ENCODE measurements at places on chromosomes 13 and 19.
A peak's percentile ranks its signal among the peaks of the same experiment; 100 is the strongest.

GRCh38 chr19:39444598-39445195 lies 685 bp upstream of the SUPT5H start:
- peak; percentile 44 for DNase-seq

DNA sequence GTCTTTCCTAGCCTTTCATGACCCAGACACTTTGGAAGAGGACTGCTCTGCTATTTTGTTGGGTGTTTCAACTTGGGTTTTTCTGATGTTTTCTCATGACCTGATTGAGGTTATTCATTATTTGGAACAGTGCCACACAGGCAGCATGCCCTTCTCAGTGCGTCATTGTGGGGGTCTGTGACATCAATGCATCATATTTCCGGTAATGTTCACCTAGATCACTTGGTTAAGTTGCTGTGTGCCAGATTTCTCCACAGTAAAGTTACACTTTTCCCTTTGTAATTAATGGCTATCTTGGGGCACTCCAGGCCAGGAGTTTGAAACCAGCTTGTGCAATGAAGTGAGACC lies 124.4 kb downstream of the SIPA1L3 start:
- peak; percentile 95 for DNase-seq

DNA sequence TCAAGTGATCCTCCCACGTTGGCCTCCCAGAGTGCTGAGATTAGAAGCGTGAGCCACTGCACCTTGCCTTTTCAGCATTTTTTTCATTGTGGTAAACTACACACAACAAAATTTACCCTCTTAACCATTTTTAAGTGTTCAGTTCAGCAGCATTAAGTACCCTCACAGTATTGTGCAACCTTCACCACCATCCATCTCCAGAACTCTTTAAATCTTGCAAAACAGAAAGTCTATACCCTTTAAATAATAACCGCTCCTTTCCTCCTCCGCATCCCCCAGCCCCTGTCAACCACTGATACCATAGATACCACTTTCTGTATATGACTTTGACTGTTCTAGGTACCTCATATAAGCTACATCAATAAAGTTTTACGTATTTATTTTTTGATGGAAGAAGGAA lies 20.8 kb upstream of the CASP14 start:
- DNase-seq: no peak

- peak; percentile 79 for DNase-seq
These were observed 7.7 kb downstream of the PNMA8B start for GRCh38 chr19:46487802-46488445.

- no peak for DNase-seq
These were observed 6.4 kb upstream of the QTRT1 start for GRCh38 chr19:10694706-10695307.

GRCh38 chr13:27713767-27714166 lies 78.5 kb upstream of the GSX1 start:
- no peak for DNase-seq

- no peak for DNase-seq
These were observed 12.7 kb downstream of the SGTA start for GRCh38 chr19:2770055-2771013.

DNA sequence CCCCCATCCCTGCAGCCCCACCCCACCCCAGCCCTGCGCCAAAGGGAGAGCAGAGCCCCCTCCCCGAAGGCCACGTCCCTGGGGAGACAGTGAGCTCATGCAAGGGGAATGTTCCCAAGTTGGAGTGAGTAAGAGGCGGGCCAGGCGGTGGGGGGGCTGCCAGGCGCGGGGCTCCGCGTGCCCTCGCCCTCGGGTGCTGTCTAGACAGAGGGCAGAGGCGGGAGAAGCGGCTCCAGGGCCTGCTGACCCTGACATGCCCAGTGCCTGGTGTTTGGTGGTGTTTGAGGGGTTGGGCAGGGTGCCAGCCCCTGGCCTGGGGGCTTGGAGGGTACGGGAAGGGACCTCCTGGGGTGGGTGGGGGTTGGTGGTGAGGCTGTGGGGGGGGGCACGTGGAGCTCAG lies 1.0 kb downstream of the FSTL3 start:
- DNase-seq: peak; percentile 64

- DNase-seq: no peak
These were observed 39.6 kb downstream of the STK24 start for GRCh38 chr13:98537306-98537705.

- no peak for DNase-seq
These were observed 21.6 kb downstream of the GPR183 start for GRCh38 chr13:99285432-99286182.

DNA sequence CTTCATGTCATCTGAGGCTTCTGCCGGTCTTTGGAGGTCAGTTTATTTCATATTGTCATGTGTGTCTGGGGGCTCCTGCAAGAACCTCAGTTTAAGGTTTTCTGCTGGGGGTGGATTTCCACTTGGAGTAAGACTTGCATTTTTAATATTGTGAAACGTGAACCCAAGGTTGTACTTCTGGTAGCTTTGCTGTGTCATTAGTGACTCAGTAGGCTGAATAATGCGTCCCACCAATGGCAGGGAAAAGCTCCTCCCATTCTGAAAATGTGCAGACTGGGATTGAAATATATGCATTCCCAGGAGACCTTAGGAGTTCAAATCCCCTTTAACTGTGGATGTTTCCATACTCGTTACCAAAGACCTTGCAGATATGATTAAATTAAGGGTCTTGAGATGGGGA lies 46.2 kb downstream of the ING1 start:
- no peak for DNase-seq

- DNase-seq: no peak
These were observed 210.6 kb upstream of the NBEA start for GRCh38 chr13:34731486-34731885.

GRCh38 chr19:15926484-15926883 lies 7.8 kb downstream of the CYP4F11 start:
- DNase-seq: no peak

GRCh38 chr19:35462476-35462953 lies 14.5 kb downstream of the FFAR2 start:
- DNase-seq: no peak

GRCh38 chr19:49852631-49853126 lies 1.7 kb downstream of the PTOV1 start:
- no peak for DNase-seq

DNA sequence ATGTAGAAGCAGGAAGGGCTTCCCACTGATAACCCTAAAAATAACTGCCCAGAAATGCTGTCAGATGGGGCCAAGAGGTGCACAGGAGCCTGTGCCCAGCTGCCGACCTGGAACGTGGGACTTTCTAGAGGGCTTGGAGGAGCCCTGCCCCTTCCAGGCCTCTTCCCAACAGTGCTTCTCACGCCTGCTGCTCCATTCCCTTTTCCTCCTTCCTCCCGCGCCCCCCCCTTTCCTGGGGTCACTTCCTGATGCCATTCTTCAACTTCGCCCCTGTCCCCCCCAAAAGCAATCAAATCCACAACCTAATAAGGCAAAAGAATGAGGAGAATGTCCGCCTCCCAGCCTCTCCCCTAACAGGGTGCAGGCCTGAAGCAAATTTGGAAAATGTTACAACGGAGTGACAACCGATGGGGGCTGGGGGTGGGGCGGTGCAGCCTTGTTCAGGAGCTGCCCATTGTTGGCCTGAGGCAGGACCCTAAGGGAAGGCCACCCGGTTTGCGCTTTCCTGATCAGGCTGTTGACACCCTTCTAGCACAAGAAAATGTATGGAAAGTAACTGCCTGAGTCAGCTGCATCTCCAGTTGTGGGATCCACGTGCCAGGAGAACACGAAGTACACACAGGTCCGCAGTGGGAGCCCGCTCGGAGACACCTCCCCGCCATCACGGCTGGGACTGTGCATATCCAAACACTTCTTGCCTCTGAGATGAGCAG lies 18.7 kb downstream of the ACTN4 start:
- DNase-seq: peak; percentile 98

GRCh38 chr13:33547035-33547434 lies 261.5 kb upstream of the STARD13 start:
- DNase-seq: no peak

- DNase-seq: no peak
These were observed 293.6 kb downstream of the OXGR1 start for GRCh38 chr13:96700657-96701056.

GRCh38 chr13:102176846-102177245 lies 225.0 kb downstream of the FGF14 start:
- DNase-seq: no peak

GRCh38 chr13:86445206-86445605 lies 646.0 kb upstream of the SLITRK6 start:
- DNase-seq: no peak

- no peak for DNase-seq
These were observed 3.1 kb downstream of the SLC39A3 start for GRCh38 chr19:2736550-2737190.

- no peak for DNase-seq
These were observed 85.4 kb downstream of the FRY start for GRCh38 chr13:32117001-32117400.

DNA sequence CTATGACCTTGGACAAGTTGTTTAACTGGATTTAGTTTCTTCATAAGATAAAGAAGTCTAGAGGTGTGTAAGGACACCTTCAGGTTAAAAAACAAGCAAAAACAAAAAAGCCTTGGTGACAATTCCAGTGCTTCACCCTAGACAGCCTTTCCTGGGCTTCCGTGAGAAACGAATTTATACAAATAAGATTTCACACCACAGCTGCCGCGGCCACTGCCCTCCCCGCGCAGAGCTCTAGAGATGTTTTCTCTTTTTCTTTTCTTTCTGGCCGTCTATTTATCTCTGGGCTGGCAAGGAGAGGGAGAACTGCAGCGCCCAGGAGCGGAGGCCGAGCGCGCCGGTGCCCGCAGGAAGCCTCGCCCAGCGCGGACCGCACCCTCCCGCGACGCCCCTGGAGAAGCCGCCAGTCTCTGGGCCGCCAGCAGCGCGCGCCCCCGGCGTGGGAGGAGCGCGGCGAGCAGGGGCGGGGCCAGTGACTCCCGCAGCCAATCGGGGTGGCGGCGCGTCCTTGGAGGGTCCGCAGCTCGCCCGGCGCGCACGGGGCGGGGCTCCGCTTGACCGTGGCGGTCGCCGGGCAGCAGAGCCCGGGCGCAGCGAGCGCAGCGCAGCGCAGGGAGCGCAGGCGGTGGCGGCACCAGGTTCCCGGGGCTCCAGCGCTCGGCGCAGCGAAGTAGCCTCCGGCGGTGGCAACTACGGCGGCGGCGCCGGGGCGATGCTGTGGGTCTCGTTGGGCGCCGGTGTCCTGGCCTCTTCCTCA lies 107.0 kb downstream of the RXFP2 start:
- DNase-seq: peak; percentile 84

DNA sequence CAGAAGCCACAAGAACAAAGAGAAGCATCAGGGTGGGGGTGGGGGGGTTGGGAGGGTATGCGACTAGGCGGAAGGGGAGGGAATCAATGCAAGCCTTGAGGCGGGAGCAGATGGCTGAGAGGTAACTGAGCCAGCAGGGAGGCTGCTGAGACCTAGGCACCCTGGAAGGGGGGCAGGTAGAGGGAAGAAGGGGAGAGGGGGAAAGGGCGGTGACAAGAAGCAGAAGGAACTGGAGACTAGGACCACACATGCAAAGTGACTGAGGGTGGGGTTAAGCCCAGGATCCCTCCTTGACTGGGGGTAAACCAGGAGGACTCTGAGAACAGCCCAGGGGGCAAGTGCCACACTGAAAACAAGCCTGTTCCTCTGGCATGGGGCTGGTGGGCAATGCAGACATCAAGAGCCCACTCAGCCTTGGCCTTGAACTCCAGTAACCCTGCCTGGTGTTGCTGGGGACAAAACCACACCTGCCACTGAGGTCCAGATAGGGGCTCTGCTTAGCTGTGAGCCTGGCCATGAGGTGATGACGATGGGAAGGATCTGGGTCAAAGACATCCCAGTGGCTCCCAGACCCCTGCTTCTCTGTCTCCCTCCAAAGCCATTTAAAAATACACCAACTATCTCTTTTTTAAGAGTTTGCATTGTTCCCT lies 20.3 kb downstream of the OPA3 start:
- no peak for DNase-seq

Data from dermis blood vessel endothelial cell (primary cell).